Cerebellar nuclear complex (tissue), 1 donor: ENCODE measurements at places on chromosomes 2 and 18.

DNA sequence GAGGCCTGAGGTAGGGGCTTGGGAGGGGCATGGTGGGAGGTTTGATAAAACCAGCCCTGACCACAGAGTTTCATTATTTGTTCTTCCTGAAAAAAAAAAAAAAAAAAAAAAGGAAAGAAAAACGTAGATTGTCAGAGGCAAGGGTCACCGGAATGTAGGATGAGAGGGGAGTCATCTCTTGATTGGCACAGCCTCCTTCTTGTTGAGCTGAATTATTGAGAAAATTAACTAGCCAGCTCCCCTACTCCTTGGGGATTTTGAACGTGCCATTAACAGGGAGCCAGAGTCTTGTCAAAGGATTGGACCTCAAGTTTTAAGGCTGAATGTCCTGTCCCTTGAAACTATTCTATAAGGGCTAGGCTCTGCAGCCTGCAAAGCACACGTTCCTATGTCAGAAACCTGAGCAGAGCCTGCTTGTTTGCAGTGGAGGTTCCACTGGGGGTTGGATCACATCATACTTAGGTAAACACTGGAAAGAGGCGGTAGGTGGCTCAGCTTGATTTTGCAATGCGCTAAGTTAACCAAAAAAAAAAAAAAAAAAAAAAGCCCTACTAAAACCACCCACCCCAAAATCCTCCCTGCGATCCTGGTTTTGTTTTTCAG lies 2.3 kb downstream of the INHBB start:
- DNase-seq = no peak

DNA sequence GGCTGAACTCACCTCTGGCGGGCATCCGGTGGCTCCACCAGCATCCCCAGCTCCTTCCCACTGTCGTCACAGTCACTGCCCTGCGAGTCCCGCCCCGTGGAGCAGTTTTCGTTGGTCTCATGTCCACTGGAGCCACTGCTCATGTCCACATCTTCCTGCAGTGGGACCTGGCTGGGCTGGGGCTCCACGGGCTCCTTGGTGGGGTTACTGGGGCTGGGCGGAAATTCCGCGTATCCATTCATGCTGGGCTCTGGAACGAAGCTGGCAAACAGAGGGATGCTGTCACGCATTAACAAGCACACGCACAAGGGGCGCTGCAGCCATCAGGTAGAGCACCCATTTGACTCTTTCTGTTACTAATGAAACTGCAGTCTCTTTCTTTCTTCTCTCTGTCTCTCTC lies 10.7 kb downstream of the PER2 start:
- DNase-seq = no peak

DNA sequence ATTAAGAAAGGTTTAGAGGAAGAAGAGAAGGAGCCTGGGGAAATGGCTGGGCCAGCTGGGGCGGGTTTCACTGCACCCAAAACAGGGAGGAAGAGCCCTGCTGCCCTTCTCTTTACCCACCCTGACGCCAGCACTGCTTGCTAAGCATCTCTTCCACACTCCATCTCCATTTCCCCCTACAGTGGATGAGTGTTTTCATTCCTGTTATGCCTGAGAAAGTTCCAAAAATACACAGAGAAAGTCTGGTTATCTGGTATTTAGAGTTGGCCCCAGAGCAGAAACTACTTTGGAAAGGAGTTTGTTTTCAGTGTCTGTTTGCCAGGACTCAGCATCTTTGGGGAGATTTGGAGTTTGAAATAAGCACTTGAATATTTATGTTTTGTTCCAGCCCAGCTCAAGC lies 451.0 kb downstream of the SLC4A3 start:
- no peak for DNase-seq

- no peak for DNase-seq
Observed at GRCh38 chr2:183081911-183082310, 3.4 kb downstream of the DUSP19 start.

GRCh38 chr2:63617366-63617765 lies 28.6 kb downstream of the MDH1 start:
- DNase-seq = no peak

GRCh38 chr18:73199151-73199550 lies 331.4 kb upstream of the NETO1 start:
- no peak for DNase-seq

DNA sequence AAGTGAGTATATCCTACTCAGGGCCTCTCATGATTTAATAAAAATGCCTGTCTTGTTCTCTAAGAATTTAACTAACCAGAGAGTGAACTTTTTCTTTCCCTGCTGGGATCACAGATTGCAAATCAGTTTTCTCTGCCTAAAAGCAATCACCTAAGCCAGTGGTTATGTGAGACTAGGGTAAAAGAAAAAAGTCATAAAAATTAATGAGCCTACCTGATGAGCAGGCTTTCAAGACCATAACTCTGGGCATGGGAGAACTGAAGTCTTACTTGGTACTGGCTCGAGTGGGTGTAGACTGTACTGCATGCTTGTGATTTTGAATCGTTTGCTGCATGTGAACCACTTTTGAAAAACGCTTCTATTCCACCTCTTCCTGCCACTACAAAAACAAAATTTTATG lies 1677.0 kb upstream of the LRRTM1 start:
- DNase-seq = no peak

DNA sequence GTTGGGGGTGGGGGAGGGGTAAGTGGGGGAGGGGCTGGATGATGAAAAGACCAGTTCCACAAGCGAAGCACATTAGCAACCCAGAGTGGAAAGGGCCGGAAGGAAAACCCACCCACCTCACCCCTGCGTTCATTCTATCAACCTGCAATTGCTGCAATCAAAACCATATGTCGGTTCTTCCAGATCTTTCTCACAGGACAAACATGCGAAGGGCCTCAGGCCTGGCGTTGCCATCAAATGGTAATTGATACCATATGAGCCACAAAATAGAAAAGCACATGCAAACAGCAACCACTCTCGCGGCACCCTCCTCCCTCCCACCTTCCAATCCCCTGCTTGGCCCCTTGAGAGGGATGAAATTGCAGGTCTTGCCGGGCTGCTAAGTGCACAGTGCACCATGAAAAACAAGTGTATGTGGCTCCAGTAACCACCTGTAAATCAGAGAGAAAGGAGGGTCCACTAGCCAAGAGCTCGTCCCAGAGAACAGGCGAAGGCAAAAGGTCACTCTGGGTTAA lies 287.5 kb downstream of the TCF4 start:
- no peak for DNase-seq

DNA sequence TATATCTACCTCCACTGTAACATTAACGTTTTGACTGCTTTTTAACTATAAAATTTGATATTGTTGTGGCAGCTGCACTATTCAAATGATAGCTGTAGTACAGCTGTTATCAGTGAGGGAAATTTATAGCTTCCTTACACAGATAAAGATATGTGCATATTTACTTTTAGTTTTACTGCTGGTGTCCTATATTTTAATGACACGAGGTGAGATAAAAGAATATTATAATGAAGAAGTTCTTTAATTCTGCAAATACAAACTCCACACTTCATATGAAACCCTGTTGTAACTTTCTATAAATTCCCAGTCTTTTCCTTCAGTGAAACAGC lies 427.8 kb upstream of the ZEB2 start:
- DNase-seq = no peak

- DNase-seq = no peak
Observed at GRCh38 chr2:154228566-154229280, 357.0 kb downstream of the GALNT13 start.

DNA sequence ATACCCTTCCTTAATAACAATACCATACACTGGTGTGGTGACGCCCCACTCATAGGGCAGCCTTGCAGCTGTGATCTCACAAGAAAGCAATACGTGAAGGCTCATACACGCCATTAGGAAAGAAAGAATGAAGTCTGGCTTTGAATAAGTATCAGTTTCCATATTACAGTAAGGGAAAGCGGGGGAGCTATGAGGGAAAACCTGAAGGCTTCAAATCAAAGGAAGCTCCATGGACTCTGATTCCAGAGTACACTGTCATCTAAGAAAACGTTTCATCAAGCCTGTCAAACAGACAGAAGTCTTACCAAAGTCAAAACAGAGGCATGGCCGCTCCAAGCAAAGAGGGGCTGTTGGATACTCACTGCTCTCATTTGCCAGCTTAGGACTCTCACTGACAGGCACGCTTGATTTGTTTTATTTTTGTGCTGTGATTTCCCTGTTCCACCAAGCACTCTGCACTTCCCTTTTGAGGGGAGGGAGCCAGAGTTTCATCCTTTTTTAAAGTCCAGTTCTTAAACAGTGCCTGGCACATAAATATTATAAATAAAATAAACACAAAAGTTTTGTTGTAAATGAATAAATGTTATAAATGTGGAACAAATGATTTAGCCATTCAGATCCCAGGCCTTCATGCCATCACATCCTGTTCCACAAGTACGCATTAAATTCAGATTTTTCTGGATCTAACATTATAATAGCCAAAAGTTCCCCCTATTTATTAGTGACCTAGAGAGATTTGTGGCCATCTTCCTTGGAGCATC lies 221.2 kb downstream of the PIEZO2 start:
- DNase-seq = no peak

DNA sequence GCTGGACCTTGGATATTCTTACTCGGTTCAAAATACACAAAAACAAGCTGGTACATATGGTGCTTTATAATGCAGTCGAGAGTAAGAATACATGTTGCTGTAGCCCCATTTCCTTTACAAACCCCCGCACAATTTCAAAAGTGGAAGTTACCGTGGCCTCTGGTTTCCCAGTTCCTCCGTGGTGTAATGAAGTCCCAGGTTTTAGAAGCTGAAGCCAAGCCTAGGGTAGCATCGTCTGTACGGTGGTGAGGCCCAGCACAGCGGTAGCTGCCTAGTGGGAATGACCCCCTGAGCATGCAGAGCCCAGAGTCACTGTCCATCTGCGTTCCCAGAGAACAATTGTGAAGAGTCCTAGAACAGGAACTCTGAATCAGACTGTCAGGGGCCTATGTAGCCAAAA lies 171.8 kb downstream of the ASXL3 start:
- no peak for DNase-seq

GRCh38 chr2:7953195-7953594 lies 728.7 kb upstream of the ID2 start:
- no peak for DNase-seq

DNA sequence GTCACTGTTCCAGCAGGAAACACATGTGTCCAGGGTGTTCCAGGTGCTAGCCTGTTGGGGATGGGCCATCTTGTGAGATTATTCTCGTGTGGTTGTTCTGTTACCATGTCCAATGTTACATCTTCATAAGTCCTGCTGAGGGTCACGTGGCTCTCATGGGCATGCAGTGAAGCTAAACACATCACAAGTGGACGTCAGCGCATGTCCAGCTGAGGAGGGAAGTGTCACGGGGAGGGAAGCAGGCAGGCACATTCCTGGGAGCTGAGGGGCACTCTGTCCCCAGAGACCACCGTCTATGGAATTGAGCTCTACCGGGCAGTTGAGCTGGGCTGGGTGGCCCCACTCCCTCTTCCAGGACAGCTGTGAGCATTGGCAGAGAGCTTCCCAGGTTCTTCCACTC lies 155.3 kb upstream of the TWIST2 start:
- DNase-seq = no peak

- DNase-seq = no peak
Observed at GRCh38 chr2:125681576-125681975, 974.4 kb upstream of the GYPC start.

DNA sequence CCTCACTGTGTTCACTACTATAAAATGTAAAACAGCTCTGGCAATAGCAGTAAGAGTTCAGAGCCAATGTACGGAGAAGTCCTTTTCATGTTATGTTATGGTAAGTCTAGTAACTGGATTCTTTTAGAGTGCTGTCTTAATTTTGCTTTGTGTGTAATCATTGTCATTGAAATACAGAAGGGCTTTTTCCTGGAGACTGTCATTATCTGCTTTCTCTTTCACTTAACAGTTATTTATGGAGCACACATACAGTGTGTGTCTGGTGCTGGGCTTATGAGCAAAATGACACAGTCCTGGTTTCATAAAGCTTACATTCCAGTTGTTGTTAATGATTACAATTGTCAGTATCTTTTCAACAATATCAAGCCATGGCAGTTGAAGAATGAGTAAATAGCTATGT lies 95.5 kb downstream of the CCDC102B start:
- DNase-seq = no peak

DNA sequence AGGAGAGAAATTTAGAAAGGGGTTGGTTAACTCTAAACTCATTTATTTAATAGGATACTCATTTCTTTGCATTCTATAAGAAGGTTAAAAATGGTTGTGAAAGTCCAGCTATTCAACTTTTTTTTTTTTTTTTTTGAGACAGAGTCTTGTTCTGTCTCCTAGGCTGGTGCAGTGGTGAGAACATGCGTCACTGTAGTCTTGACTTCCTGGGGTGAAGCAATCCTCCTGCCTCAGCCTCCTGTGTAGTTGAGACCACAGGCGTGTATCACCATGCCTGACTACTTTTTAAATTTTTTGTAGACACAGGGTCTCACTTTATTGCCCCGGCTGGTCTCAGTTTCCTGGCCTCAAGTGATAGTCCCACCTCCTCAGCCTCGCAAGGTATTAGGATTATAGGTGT lies 11.9 kb downstream of the ELP2 start:
- DNase-seq = no peak

DNA sequence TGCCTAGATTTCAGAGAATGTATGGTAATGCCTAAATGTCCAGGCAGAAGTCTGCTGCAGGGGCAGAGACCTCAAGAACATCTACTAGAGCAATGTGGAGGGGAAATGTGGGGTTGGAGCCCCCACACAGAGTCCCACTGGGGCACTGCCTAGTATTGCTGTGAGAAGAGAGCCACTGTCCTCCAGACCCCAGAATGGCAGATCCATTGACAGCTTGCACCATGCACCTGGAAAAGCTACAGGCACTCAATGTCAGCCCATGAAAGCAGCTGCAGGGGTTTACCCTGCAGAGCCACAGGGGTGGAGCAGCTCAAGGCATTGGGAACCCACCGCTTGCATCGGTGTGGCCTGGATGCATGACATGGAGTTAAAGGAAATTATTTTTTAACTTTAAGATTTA lies 314.1 kb downstream of the CYRIA start:
- DNase-seq = no peak

DNA sequence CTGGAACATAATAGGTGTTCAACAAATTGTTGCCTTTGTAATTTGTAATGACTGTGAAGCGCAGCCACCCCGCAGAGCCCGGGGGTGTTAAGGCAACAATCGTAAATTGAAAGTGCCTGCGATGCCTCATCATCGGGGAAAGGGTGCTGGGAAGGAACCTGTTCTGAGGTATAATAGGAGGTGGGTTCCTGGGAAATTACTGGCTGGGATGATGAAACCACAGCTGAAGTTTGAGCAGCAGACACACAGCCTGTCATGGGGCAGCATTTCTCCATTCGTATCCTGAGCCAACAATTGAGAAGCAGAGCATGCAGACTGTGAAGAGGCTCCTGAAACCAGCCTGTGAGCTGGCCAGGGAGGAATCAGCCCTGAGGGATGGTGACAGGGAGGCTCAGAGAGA lies 404.0 kb upstream of the MYT1L start:
- no peak for DNase-seq

GRCh38 chr2:8566774-8567468 lies 114.9 kb upstream of the ID2 start:
- no peak for DNase-seq
